ENCODE measurements at places on chromosomes 5 and 9.
A peak's percentile ranks its signal among the peaks of the same experiment; 100 is the strongest.

- DNase-seq: no peak
Observed at GRCh38 chr9:105967797-105968196, 273.5 kb downstream of the TMEM38B start.

DNA sequence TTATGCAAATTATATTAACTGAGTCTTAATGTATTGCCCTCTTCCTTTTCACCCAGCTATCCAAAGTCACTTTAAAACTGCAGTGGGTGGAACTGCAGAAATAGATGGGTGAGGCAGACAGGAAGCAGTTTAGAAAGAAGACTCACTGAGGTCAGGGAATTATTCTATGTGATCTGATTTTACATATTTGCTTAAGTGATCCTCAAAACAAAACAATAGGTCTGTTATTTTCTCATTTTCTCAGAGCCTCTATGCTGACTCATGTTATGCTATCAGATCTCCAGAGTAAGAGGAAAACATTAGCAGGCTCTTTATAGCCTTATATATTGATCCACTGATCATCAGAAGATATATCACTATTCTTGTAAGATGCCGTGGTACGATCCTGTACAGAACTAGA is 63.5 kb downstream of the MRPS27 start:
- no peak for DNase-seq

GRCh38 chr9:133998915-133999595 is 6.9 kb upstream of the VAV2 start:
- DNase-seq: peak; percentile 24

DNA sequence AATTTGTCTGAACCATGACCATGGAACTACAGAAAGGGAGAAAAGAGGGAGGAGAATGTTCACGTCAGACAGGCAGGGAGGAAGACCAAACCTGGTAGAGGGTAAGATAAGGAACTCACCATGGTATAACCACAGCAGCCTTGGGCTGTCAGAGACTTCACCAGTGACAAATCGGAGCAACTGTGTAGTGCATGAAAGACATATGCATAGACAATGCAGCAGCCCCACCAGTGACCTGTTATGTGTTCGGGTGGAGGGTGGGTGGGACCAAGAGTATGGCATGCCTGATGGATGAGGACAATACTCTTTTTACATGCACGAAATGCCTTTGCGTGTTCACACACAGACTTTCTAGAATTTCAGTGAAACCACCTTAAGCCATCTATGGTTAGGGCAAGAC is 221.8 kb upstream of the RASEF start:
- no peak for DNase-seq

DNA sequence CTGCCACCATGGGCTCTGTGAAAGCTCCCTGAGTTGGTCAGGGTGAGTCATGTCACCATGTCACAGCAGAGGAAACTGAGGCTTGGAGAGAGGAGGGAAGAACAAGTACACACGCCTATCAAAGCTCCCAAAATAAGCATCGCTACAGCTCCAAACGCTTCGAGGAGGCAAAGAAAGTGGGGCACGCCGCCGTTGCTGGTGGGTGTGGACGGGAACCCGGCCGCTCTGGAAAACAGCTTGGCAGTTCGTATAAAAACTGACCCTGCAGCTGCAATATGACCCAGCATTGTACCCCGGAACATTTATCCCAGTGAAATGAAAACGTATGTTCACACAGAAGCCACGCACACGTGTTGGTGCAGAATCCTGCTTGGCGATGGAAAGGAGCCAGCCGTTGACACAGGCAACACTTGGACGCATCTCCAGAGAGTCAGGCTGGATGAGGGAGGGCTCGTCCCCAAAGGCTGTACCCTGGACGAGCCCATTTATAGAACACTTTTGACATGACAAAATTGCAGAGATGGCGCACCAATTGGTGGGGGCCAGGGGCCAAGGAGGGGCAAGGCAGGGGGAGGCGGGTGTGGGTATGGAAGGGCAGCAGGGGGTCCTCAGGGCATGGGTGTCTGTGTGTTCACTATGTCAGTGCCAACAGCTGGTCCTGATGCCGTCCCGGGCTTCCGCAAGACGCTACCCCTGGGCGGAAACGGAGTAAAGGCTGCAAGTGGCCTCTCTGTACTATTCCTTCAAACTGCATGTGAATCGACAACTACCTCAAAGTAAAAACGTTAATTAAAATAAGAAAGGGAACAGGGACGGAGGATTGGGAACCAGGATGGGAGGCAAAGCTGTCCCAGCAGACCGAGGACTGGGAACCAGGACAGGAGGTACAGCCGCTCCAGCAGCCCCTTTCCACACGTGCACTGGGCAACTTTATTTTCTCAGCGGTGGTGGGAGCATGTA is 173.0 kb downstream of the OLFM1 start:
- DNase-seq: no peak

DNA sequence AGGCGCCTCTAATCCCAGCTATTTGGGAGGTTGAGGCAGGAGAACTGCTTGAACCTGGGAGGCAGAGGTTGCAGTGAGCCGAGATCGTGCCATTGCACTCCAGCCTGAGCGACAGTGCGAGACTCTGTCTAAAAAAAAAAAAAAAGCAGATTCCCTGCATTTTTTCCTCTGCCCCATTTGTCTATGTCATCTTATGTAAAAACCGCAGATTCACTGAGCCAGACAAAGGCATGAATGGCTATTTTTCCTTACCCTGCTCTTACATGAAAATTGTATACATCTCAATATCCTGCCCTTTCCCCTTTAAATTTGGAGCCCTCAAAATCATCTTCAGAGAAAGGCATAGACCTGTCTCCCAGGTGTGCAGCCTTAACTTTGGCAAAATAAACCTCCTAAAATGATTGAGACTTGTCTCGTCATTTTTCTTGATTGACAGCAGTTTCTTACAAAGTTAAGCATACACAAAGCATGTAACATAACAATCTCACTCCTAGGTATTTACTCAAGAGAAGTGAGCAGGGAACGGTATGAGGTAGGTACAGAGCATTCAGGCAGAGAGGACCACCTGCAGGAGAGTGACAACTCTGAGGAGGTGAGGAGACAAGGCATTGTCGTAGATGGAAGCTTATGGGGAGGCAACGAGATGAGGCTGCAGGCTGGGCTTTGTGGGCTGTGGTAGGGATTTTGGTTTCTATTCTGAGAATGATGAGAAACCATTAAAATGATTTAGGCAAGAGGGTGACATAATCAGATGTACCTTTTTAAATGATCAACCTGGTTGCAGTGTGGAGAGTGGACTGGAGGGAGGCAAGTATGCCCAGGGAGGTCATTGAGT is 65.7 kb upstream of the IL6ST start:
- no peak for DNase-seq
